Smooth muscle cell of the brain vasculature (primary cell): ENCODE measurements at places on chromosomes 11 and 22.

DNA sequence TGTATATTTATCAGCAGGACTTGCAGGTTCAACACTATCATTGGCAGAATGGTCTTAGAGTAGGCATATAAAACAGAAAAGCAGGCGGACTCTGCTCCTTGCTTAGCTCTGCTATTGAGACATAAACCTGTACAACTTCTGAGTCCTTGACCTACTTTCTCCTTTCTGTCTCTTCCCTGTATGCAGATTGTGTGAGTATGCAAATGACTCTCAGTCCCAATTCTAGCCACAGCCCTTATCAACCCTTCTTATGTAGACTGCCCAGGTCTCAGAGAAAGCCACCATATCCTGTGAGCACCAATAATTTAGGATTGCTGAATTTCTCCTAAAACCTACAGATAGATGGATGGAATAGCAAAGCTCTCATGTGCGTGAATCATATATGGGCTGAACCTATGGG is 367.6 kb upstream of the DDI1 start:
- DNase-seq: no peak

DNA sequence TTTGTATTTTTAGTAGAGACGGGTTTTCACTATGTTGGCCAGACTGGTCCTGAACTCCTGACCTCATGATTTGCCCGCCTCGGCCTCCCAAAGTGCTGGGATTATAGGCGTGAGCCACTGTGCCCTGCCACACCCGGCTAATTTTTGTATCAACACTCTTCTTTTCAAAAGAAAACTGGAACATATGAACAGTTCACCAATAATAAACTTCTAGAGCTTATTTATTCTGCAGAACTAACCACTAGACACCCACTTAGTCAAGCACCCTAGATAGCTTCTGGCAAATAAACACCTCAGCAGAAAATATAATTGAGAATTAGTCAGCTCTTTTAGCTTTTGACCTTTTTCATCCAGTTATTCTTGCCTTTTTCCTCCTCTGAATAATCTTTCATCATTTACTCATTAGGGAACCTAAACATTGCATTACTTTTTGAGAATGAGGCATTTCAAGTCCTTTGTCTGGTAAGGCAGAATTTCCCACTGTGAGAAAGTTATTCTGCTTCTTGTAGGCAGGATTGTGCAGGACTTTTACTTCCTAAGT is 27.3 kb upstream of the TMEM41B start:
- DNase-seq: no peak

- no peak for DNase-seq
Observed at GRCh38 chr22:17946662-17947367, 77.5 kb downstream of the MICAL3 start.

GRCh38 chr11:128481135-128481534 is 106.2 kb downstream of the ETS1 start:
- no peak for DNase-seq

GRCh38 chr11:119019996-119020395 is 1.4 kb downstream of the TRAPPC4 start:
- no peak for DNase-seq

- DNase-seq: no peak
Observed at GRCh38 chr22:44159221-44159620, 21.5 kb upstream of the PARVG start.

DNA sequence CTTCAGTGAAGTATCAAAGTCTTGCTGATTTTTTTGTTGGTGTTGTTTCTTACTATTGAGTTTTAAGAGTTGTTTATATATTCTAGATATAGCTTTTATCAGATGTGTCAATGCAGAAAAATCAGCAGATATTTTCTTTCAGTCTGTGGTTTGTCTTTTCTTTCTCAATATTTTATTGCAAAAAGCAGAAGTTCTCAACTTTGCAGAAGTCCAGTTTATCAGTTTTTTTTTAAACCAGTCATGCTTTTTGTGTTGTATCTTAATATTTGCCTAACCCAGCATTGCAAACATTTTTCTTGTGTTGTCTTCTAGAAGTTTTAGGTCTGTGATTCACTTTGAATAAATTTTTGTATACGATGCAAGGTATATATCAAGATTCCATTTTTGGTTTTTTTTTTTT is 7.0 kb downstream of the ASRGL1 start:
- no peak for DNase-seq

- no peak for DNase-seq
Observed at GRCh38 chr11:120945042-120945441, 78.9 kb upstream of the TBCEL start.

DNA sequence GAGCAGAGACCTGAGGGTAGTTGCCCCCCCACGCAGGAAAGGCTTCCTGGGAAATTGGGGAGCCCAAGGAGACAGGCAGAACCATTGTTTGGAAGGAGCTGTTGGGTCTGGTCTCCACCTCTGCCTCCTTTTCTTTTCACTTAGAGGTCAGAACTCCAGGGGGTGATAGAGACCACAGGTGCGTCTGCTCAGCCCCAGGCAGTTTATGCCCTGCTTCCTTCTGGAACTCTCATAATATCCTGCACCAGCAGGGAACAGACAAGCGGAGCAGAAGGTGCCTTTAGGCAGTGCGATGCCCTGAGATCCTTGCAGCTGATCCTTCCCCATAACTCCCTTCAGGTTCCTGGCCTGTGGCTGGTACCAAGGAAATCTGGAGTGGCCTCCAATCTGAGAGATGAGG is 120.2 kb downstream of the NECTIN1 start:
- DNase-seq: no peak
